ENCODE measurements at places on chromosomes 7 and 10. TPM values are rescaled to one million over a fixed set of nuclear protein-coding genes. Genes with fewer than 3 reads are reported as not detected.
A peak's percentile ranks its signal among the peaks of the same experiment; 100 is the strongest.

GRCh38 chr7:142053988-142054387 is 57.5 kb upstream of the MGAM2 start:
- no peak for DNase-seq

GRCh38 chr10:43046288-43046991 is 30.4 kb upstream of the RET start:
- no peak for DNase-seq

GRCh38 chr7:151351967-151352366 is 10.4 kb downstream of the NUB1 start:
- peak; percentile 90 for DNase-seq

GRCh38 chr10:83212632-83213334 is 926.5 kb upstream of the GHITM start:
- no peak for DNase-seq

GRCh38 chr10:97771055-97771891 is 526 bp downstream of the SFRP5 start:
- DNase-seq: no peak

- no peak for DNase-seq
Measured at GRCh38 chr7:71484380-71484779, 352.4 kb downstream of the GALNT17 start.

DNA sequence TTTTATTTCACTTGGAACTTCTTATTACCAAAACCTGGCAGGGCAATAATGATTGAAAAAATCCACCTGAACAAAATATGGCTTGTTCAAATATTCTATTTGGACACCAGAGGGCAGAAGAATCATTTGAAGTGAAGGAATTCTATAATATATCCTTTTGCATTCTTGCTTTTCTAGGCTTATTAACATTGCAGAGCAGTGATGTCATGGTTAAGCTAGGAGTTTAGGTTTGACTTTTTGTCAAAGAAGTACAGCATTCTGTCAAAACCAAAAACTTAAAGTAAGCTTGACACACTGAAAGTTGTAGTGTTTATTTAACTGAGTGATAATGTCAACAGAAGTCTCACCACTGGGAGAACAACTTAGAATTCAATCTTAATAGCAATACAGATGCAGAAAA is 156.0 kb downstream of the SEMA3D start:
- DNase-seq: no peak

GRCh38 chr10:72719941-72720592 is 28.1 kb downstream of the MCU start:
- no peak for DNase-seq

DNA sequence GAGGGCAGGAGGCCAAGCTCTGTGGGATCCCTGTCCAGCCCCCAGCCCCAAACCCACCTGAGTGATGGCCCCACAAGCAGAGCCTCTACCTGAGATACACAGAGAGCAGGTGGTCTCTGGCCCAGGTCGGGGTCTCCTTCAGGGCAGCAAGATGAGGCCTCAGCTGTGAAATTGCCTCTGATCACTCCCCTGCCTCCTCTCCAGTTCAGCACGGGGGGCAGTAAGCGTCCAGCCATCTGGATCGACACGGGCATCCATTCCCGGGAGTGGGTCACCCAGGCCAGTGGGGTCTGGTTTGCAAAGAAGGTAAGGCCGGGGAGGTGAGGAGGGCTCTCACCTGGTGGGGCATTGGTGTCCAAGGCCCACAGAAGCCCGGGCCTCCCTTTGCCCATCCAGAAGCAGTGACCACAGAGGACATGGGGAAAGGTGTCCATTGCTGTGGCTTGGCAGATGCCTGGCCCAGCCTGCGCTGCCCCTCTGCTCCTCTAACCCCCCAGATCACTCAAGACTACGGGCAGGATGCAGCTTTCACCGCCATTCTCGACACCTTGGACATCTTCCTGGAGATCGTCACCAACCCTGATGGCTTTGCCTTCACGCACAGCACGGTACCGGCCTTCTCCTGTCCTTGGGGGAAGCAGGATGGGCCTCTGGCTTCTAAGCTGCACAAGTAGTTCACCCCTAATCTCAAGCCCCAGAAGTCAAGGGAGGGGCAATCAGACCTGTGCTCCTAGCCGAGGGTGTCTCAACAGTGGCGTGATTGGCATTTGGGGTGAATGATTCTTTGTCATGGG is 3.1 kb downstream of the CPA1 start:
- DNase-seq: no peak

PHKG1 gene
- 3.7 TPM for total RNA-seq

CPA2 gene
- total RNA-seq: not detected

CAV2 gene
- not detected for total RNA-seq

COL28A1 gene
- 0.19 TPM for total RNA-seq

OR2A7 gene
- total RNA-seq: 4.0 TPM

IKZF1 gene
- total RNA-seq: 479 TPM

SEMA4G gene
- 1.1 TPM for total RNA-seq

CUL1 gene
- total RNA-seq: 66.8 TPM

Measured in CD4-positive, alpha-beta memory T cell (primary cell).